ENCODE measurements at places on chromosomes 7 and 10.

DNA sequence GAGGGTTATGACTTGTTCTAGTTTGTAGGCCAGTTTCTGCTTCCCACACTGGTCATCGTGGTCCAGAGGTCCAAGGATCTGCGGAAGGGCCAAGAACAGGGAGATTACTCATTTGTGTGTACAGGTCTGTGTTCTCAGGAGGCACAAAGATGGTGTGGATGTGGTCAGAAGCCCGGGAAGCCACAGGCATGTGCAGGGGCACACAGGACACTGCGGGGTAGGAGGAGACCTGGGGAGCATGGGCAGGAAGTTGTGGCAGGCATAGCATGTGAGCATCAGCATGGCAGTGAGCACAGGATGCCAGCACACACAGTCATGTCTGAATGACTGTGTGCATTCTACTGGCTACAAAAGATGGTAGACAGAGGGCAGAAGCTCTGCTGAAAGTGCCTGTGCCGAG is 445.8 kb downstream of the PLXNA4 start:
- DNase-seq = no peak

DNA sequence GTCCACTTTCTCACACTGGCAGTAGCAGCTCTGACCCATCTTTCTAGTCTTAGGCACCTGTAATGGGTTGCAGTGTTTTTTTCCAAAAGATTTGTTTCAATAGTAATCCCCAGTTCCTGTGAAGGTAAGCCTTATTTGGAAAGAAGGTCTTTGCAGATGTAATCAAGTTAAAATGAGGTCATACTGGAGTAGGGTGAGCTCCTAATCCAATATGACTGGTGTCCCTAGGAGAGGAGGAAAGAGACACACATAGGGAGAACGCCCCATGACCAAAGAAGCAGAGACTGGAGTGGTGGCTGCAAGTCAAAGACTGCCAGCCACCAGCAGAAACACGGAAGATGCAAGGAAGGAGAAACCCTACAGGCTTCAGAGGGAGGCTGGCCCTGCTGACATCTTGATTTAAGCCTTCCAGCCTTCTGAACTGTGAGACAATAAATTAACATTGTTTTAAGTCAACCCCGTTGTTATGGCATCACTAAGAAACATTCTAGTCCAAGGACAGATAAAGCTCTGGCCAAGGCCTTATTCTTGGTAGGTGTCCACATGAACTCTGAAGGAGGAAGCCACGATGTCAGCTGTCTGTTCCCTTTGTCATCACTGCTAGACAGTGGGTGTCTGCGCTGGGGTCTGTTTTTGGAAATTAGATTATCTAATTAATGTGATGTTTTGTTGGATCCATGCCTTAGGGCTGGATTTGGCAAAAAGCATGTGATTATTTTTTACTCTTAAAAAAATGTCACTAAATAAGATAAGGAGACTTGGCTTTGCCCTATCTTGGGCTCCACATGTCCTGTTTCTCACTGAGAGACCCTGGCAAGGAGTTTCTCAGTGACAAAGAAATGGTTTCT is 214.9 kb downstream of the KCNMA1 start:
- DNase-seq = no peak

DNA sequence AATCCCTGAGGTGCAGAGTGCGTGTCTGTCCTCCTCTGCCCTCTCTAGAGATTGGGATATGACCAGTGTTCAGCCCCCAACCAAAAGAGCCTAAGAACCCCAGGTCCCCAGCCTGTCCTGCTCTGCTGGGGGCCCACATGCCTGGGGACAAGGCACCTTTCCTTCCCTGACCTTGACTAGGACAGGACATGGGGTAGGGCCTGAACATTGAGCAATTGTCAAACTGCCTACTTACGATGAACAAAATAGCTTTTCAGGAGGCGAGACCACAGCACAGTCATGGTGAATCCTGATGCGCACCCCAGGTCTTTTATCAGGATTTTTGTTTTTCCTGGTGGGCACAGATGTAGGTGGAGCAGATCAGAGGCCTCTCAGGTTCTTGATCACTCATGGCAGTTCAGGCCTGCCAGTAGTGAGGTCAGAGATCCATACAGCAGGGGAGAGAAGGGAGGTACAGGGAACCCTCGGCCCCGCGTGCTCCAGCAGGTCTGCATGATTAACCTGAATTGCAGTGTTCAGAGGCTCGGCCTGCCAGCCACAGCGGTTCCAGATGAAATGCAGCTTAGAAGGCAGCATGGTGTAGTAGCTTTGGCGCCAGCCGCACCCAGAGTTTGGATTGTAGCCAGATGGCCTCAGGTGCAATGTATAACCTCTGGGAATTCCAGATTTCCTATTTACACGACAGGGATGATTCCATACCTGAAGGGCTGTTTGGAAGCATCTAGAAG is 191.3 kb downstream of the CUX1 start:
- DNase-seq = no peak

DNA sequence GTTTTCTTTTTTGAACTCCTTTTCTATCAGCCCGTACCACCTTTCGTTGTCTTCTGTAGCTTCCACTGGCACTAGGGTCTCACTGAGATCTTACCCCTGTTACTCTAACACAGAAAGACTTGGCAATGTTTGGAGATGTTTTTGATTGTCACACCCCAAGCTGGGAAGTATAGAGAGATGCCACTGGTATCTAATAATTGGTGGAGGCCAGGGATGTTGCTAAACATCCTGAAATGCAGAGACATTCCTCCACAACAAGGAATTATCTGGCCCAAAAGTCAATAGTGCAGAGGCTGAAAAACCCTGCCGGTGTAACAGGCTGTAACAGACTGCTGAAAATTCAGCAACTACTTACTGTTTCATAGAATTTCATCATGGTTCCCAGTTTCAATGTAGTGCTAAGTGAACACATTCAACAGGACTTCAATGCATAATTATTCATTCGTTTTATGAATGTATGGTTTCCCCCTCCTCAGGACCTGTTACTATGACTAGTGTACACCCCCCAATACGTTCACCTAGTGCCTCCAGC is 115.9 kb downstream of the TRIM24 start:
- no peak for DNase-seq

DNA sequence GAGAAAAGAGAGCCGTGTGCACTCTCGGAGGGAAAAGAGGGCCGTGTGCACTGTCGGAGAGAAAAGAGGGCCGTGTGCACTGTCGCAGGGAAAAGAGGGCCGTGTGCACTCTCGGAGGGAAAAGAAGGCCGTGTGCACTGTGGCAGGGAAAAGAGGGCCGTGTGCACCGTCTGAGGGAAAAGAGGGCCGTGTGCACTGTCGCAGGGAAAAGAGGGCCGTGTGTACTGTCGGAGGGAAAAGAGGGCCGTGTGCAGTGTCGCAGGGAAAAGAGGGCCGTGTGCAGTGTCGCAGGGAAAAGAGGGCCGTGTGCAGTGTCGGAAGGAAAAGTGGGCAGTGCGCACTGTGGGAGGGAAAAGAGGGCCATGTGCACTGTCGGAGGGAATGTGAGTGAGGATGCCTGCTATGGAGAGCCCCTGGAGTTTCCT is 188.7 kb downstream of the DNAJB6 start:
- DNase-seq = no peak

DNA sequence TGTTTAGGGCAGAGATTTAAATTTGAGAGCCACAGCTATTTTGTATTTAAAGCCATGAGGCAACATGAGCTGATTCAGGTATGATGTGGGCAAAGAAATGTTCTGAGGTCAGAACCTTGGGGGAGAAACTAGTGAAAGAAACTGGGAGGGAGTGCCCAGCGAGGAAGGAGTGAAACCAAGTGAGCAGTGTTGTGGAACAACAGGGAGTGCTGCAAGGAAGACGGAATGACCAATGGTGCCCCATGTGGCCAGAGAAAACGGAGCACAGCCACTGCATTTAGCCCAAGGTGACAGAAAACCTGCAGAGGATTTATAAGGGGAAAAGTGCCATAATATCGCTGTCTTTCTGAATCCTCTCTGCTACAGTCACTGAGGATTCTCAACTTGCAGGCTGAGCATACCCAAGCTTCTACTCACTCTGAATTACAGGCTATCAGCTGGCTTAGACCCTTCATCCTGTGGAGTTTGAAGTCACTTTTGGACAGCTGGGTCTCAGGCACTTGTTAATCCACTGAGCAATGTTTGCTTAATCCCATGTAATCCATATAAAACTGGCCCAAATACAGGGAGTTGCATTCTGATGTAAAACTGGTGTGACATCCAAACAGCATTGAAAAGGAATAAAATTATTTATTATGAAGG is 777.3 kb downstream of the CCSER2 start:
- DNase-seq = no peak

DNA sequence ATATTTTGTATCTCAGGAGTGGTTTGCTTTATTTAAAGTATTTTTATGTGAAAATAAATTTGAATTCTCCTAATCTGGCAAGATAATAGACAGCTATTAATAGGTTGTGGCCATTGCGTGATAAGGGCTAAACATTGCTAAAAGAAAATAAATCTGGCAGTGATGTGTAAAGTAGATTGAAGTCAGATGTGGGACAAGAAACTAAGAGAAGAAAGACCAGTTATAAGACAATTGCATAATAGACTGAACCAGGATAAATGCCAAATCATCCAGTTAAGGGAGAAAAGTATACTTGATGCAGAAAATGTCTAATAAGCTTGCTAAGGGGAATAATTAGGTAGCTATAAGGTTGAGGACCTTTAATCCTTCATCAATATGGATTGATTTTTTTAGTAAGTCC is 197.5 kb upstream of the CSTF2T start:
- DNase-seq = no peak

DNA sequence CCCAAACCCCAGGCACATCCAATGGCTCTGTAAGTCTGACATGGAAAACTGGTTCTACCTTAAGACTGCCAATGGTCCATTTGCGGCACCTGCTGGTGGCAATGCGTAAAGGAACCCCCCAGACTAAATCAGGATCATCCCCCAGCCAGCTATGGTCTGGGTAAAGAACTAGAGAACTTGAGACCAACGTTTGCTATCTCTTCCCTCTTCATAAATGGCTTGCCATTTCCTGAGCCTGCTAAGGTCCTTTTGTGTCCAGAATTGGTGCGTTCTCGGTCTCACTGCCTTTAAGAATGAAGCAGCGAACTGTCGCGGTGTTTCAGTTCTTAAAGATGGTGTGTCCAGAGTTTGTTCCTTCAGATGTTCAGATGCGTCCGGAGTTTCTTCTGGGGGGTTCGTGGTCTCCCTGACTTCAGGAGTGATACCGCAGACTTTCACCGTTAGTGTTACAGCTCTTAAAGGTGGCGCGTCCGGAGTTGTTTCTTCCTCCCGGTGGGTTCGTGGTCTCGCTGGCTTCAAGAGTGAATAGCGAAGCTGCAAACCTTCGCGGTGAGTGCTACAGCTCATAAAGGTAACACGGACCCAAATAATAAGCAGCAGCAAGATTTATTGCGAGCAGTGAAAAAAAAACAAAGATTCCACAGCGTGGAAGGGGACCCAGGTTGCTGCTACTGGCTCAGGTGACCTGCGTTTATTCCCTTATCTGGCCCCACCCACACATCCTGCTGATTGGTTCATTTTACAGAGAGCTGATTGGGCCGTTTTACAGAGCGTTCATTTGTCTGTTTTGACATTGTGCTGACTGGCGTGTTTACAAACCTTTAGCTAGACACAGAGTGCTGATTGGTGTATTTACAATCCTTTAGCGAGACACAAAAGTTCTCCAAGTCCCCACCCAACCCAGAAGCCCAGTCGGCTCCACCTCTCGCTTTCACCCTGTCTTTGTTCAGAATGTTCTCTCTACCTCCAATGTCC is 95.4 kb downstream of the ELMO1 start:
- DNase-seq = peak; percentile 57

GRCh38 chr7:150996376-150997074 is 5.7 kb downstream of the NOS3 start:
- no peak for DNase-seq

DNA sequence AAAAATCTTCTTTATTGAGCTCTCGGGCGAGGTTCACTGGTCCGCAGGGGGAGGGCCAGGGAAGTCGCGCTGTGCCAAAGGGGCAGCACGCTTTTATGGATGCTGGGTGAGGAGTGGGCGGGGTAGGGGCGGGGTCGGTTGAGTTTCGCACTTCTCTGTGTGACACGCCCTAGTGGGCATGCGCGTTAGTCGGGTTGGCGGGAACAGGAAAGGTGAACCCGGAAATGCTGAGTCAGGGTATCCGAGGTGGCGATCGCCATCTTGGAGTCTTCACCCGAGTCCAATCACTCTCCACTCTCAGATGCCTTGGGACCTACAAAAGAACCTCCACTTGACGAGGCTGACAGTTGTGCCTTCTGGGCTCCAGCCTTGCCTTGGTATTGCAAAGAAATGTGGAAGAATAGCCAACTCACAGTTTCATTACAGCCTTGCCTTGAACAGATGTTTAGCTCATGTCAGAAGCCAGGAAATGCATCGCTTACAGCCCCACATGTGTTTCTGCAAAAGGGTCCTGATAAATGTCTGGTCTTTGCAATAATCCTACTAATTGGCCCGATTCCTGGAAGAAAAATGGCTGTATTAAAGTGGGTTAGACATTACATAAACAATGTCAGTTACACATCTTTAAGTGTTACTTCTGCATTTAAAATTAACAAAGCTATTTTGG is 64.1 kb downstream of the AHR start:
- DNase-seq = no peak

DNA sequence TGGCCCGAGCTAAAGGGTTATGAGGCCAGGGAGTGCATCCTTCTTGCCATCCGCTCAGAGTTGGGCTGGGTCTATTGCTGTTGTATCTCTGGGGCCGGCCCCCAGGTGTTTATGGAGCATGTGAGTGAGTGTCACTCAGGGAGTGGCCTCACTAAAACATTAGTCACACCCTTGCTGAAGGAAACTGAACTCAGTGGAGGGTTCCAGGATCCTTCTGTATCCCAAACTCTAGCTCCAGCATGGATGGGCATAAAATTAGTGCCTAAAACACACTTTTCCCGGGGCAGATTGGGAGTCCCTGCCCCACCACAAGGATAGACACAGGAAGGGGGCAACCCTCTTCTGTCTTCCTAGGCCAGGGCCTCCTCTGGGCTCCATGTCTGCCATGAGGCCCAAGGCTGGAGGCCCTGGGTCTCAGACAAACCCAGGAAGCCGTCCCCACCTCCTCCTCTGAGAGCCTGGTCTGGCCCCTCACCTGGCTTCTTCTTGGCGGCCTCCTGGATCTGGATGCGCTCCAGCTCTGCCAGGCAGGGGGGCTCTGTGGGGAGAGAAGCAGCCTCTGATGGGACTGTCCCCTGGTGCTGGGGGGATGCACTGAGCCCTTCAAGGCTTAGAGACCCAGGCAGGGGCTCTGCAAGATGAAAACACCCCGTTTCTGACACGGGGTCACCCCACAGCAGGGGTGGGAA is 24.5 kb downstream of the SPOCK2 start:
- DNase-seq = no peak

DNA sequence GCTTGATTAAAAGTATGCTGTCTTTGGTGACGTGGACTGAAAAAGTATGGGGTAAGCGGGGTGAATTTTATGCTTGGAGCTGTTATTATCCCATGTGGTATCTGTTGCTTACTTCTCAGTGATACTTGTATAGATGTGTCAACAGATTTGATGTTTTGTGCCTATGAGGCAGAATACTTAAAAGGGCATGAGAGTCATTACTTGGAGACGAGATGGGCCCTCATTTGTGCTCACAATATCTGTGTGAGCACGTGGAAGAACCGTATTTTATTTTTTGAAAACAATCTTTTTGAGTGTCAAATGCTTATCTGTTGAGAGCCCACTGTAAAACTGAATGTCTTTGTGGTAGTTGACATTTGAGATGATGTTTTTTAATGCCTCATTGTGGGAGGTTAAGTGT is 281.9 kb downstream of the EXOC4 start:
- no peak for DNase-seq
